ENCODE measurements at places on chromosomes 16 and 17. TPM values are rescaled to one million over a fixed set of nuclear protein-coding genes. Genes with fewer than 3 reads are reported as not detected.

- no peak for DNase-seq
These were observed 387.1 kb upstream of the TNRC6C start for GRCh38 chr17:77571155-77571981.

GRCh38 chr17:73791631-73792030 lies 147.4 kb upstream of the SDK2 start:
- no peak for DNase-seq

GRCh38 chr17:58783380-58783779 lies 27.7 kb downstream of the PPM1E start:
- DNase-seq = no peak

DNA sequence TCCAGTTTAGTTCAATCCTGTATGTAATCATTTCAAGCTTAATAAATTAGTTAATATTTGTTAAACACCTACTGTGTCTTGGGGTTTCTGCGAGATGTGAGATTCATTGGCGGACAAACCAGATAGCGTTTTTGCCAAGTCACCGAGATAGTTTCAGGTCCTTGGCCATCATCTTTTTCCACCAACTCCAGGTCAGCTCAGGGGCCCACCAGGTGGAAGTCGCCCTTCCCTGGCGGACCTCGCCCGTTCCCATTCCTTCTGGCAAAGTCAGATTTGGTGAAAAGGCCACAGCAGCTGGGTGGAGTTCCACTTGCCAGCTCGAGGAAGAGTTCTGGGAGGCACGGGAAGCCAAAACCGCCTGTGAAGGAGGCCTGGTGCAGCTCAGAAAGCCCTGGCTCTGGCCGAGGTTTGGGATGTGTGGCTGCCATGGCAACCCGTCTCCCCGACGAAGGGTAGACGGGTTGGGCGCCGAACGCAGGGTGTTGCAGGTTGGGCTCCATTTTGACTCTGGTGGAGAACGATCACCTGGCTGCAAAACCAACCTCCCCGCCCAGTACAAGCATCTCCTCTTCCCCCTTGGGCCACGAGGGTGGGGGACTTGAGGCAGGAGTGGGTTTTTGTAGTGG lies 39.5 kb downstream of the CMIP start:
- DNase-seq = no peak

Gene CSH1
- not detected for polyA plus RNA-seq

Gene SLC12A3
- polyA plus RNA-seq = 52.5 TPM

Gene MTHFSD
- polyA plus RNA-seq = 33.8 TPM

Gene MAP1LC3B
- 67.7 TPM for polyA plus RNA-seq
